ENCODE measurements at places on chromosomes 6 and 20. TPM values are rescaled to one million over a fixed set of nuclear protein-coding genes. Genes with fewer than 3 reads are reported as not detected.

DNA sequence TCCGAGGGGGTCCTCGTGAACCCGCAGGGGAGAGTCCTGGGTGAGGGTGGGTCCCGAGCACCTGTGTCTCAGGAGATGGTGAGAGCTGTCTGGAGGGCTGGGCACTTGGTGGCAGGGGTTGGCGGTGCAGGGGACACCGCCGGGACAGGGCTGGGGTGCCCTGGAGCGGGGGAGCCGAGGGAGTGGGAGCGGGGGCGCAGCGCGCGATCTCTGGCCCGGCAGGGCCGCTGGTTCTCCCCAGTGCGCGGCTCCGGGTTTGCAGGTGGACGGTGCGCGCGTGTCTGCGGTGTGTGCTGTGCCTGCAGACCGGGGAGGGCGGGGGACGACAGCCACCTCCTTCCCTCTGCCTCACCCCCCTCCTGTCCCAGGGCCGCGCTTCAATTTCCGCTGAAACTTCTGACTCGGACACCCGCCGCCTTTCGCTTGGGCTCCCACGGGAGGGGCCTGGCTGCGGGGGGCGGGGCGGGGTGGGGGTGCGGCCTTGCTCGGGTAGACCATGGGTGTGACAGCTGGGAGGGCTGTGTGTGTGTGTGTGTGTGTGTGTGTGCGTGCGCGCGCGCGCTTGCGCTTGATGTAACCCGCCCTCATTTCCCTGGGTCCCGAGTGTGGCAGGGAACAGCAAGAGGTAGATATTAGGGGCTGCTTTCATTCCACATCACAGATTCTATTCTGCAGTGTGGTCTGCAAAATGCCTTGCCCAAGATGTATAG is 1.2 kb downstream of the TRIB3 start:
- peak overlapping the region; percentile 78 for H3K27ac ChIP-seq
- H3K36me3 ChIP-seq: peaks cover 17% of the 10 kb centered on the region
- H3K4me1 ChIP-seq: peaks cover 23% of the 10 kb centered on the region
- peak; percentile 79 for DNase-seq
- H3K4me3 ChIP-seq: peak overlapping the region; percentile 78
- no peaks in the 10 kb centered on the region for H3K27me3 ChIP-seq

GRCh38 chr20:32995802-32996201 is 8.4 kb downstream of the SUN5 start:
- no peak overlapping the region for H3K27ac ChIP-seq
- no peak overlapping the region for H3K4me3 ChIP-seq
- no peaks in the 10 kb centered on the region for H3K27me3 ChIP-seq
- H3K4me1 ChIP-seq: peaks cover 10% of the 10 kb centered on the region
- no peak for DNase-seq
- H3K36me3 ChIP-seq: no peaks in the 10 kb centered on the region

GRCh38 chr6:35025232-35026188 is 115.6 kb downstream of the TCP11 start:
- no peak for DNase-seq
- no peaks in the 10 kb centered on the region for H3K4me1 ChIP-seq
- no peaks in the 10 kb centered on the region for H3K27me3 ChIP-seq
- no peak overlapping the region for H3K27ac ChIP-seq
- no peak overlapping the region for H3K4me3 ChIP-seq

DNA sequence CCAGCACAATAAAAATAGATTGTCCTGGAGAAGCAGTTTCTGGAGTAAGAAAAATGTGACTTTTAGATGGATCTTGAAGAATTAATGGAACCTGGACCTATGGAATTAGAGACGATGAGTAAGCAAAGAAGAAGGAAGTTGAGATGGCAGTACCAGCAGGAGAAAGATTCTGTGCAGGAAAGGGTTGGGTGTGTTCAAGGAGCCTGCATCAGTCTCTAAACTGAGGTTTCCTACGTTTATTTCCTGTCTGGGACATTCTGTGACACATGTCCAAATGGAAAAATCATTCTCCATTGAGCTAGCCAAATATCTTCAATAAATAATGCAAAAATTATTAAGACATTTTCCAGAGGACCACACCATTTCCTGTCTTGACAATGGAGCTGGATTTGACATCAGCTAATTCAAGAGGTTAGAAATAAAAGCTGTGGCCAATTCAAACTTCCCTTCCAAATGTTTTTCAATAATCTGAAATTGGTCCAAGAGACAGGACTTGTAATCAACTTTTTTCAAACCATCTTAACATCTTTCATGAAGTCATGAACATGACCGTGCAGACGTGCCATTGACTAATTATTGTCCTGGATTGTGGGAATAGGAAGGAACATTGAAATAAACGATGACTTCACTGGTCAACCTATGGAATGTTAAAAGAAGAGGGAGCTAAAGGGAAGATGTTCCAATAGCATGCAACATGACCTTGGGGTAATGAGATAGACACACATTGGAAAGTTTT is 198.3 kb downstream of the ZNF217 start:
- H3K4me1 ChIP-seq: peaks cover 2% of the 10 kb centered on the region
- no peaks in the 10 kb centered on the region for H3K27me3 ChIP-seq
- H3K27ac ChIP-seq: no peak overlapping the region
- no peak overlapping the region for H3K4me3 ChIP-seq
- no peak for DNase-seq

DNA sequence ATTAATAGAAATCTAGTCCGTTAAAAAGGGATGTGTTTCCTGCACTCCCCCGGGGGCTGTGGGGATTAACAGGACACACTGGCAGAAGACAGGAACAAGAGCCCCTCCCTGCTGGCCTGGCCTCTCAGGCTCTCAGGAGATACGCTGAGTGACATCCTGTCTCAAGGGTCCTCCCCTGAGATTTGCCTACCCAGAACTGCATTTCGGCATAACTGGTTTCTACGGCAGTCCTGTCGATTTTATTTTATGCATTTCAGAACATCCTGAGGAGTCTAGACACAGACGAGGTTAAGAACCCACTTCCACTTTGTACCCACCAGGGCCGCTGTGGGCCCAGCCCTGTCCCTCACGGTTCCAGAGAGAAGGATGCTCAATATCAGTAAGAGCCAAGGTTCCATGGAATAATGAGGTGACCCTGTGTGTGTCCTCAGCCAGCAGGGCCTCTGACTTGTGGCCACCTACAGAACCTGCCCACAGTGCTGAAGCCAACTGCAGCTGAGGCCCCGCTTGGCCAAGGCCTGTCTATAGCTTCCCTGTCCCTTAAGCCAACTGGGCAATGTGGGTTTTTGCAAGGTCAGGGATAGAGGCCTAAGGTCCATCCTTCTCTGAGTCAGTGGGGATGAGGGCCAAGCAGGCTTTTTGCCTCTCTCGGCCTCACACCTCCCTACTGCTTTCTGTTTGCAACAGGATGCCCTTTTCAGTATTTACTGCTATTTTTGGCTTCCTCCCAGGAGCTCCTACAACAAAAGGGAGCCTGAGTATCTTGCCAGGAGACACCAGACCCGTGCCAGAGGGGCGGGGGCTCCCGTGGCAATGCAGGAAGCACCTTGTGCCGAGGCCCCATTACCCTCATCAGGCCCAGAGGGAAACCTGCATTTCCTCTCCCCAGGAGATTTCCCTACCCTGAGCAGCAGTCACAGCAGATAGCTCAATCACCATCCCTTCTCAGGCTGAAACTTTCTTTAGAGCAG is 14.7 kb downstream of the UQCC2 start:
- H3K27ac ChIP-seq: peak overlapping the region; percentile 91
- no peaks in the 10 kb centered on the region for H3K27me3 ChIP-seq
- H3K4me1 ChIP-seq: peaks cover 70% of the 10 kb centered on the region
- H3K4me3 ChIP-seq: peak overlapping the region; percentile 49
- DNase-seq: no peak

DNA sequence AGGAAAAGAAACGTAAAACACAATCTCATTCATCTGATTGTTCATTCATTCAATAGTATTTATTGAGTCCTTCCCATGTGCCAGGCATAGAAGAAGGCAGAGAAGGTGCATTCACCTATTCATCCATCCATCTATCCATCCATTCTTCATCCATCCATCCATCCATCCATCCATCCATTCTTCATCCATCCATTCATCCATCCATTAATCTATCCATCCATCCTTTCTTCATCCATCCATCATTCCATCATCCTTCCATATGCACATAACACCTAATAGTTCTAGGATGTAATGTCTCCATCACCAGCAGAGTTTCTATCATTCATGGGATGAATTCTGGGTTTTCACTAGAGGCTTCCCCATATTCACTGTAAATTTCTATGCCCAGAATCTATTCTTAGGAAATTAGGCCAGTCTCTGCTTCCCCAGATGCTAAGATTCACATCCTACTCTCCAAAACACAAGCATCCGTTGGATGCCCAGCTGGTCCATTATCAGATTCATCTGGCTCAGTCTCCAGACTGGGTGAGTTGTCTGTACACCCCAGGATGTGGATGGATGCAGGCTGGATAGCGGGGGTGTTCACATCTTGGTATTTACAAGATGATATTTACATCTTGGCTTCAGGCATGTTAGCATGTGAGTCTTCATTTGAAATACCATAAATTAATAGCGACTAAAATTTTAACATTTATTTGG is 517.7 kb upstream of the SULF2 start:
- no peak overlapping the region for H3K4me3 ChIP-seq
- no peaks in the 10 kb centered on the region for H3K36me3 ChIP-seq
- no peaks in the 10 kb centered on the region for H3K4me1 ChIP-seq
- no peak overlapping the region for H3K27ac ChIP-seq

DNA sequence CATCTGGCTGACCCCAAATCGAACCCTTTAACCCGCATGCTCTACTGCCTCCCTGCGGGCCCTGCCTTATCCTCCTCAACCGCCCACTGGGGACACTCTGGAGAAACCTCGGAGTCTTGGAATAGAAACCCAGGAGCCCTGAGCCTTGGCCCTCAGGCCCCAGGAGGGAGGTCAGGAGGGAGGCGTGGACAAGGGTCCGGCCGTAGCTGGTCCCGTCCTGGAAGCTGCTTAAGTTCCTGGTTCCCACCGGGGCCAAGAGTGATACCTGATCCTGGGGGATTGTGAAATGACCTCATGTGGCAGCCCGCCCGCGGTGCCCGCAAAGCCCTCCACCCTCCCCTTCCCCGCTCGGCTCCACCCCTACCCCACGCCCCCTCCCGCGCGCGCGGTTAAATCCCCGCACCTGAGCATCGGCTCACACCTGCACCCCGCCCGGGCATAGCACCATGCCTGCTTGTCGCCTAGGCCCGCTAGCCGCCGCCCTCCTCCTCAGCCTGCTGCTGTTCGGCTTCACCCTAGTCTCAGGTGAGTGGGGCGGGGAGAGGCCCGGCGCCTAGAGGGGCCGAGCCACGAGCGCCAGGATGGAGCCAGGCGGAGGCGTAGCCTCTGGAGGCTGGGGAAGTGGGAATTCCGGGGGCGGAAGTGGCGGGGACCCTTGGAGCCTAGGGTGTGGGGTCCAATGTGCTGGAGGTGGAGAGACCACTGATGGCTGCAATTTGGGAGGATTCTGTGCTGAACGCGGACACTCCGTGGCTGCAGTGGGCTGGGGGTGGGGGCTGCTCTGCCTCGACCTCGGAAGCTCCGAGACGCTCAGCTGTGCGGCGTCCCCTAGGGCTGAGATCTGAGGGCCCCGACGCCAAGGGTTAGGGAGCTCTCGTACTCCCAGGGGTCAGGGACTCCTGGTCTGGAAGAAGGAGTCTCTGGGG is at the start of gene WFDC2:
Gene WFDC2, plus strand, starts transcription at position 418 of the 926 bp plus-strand sequence. Its CDS starts 29 bp downstream, at position 447.
- no peaks in the 10 kb centered on the region for H3K4me1 ChIP-seq
- no peak for DNase-seq
- no peak within 1 kb of the TSS for H3K27ac ChIP-seq
- H3K36me3 ChIP-seq: no peaks in the 10 kb centered on the region
- peaks cover 62% of the 10 kb centered on the region for H3K27me3 ChIP-seq
- H3K4me3 ChIP-seq: peak within 1 kb of the TSS; percentile 14

GRCh38 chr6:91057689-91058088 is 470.8 kb upstream of the MAP3K7 start:
- no peaks in the 10 kb centered on the region for H3K36me3 ChIP-seq
- H3K27ac ChIP-seq: no peak overlapping the region
- H3K4me3 ChIP-seq: no peak overlapping the region
- no peaks in the 10 kb centered on the region for H3K27me3 ChIP-seq
- H3K4me1 ChIP-seq: no peaks in the 10 kb centered on the region

Gene MICAL1
- total RNA-seq: 47.8 TPM

Gene BHLHE23
- total RNA-seq: not detected

Gene LTV1
- 41.2 TPM for total RNA-seq

Gene PACRG
- not detected for total RNA-seq

Gene POLR3F
- total RNA-seq: 13.5 TPM

Measured in activated T-helper 2 cell treated with anti-CD3 and anti-CD28 coated beads, Interferon-gamma antibody, Interleukin-2, Interleukin-4, amounts not matched to agents 10 μg/mL and 5 μg/mL and 100 μg/mL, durations not matched to agents 14 hours and 24 hours and 36 hours (primary cell).